NCI-H2081 treated with DMSO at 0.1 percent for 48 hours (cell line): ENCODE measurements at places on chromosomes 16 and 17.

DNA sequence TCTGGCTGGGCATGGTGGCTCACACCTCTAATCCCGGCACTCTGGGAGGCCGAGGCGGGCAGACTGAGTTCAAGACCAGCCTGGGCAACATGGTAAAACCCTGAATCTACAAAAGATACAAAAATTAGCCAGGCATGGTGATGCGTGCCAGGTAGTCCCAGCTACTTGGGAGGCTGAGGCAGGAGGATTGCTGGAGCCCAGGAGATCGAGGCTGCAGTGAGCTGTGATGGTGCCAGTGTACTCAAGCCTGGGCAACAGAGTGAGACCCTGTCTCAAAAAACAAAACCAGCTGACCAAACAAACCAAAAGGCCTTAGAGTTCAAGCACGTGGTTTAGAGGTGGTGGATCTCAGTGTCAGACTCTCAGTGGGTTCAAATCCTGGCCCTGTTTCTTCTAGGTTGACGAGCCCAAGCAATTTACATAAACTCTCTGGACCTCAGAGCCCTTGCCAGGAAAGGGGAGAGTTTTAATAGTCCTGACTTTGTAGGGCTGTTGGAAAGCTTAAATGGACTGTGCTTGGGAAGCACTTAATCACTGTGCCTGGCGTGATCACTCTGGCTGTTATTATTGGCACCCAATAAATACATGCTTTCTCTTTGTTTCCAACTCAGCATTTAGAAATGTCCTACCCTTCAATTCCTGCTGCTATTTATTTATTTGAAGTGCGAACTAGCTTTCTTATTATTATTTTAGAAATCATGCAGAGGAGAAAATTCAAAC, 44.7 kb downstream of the ABCC1 start:
- DNase-seq: no peak

GRCh38 chr16:10537946-10538345, 42.5 kb downstream of the EMP2 start:
- no peak for DNase-seq

- DNase-seq: no peak
Measured at GRCh38 chr17:9468532-9468931, 107.1 kb downstream of the STX8 start.

- DNase-seq: no peak
Measured at GRCh38 chr16:79365702-79366101, 234.8 kb downstream of the MAF start.

GRCh38 chr16:24098896-24099295, 157.2 kb upstream of the CACNG3 start:
- DNase-seq: no peak

DNA sequence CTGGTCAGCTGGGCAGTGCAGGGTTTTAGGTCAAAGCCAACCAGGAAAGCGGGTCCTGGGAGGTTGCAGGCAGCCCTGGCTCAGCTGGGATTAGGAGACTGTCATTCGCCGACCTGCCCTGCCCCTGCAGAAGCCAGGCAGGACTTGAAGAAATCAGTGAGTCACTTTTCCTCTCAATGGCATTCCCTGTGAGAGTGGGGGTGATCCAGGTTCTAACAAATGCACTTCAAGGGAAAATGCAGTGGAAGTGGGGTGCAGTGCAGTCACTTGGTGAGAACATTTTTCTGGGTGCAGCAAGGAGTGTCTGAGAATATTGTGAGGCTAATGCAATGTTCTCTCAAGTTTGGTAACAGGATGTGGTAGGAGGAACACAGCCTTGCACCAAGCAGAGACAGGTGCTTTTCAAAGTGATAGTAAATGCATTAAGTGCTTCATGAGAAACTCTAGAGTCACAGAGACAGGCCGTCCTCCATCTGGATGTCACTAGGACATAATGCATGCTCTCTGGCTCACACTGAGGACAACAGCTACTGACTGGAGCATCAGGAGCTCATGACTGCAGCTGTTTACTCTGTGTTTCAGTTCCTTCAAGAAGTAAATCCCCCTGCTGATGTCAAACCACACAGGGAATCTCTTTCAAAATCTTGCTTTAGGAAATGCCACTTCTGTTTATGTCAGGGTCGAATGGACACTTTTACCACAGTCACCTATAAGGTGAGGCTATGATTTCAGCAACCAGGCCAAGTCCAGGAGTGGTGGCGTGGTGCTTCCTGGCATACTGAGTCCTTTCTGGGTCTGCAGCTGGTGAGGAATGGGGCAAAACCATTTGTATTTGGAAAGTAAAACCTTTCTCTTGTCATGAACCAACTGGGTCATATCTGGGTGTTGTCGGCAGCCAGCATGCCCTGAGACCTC, 16.7 kb downstream of the CDK5R1 start:
- DNase-seq: no peak

- no peak for DNase-seq
Measured at GRCh38 chr17:58504826-58505351, 9.5 kb downstream of the MTMR4 start.

- no peak for DNase-seq
Measured at GRCh38 chr16:1394367-1394951, 20.0 kb downstream of the UNKL start.
